A549 treated with DMSO at 1 μM for 4 hours (cell line): ENCODE measurements at places on chromosomes 2 and 18. TPM values are rescaled to one million over a fixed set of nuclear protein-coding genes. Genes with fewer than 3 reads are reported as not detected.

Gene CHST9
- total RNA-seq, result not detected in 5 replicates

Gene TBR1
- total RNA-seq, result 0.01 to 0.11 TPM (median 0.08 TPM) in 3 of 5 replicates, not detected in the others

Gene GKN1
- 0.57 to 0.74 TPM (median 0.71 TPM) in 5 replicates for total RNA-seq

Gene KRTCAP3
- 0.43 to 1.4 TPM (median 0.75 TPM) in 5 replicates for total RNA-seq

Gene NPPC
- 0.35 to 0.50 TPM (median 0.37 TPM) in 3 of 5 replicates, not detected in the others for total RNA-seq

Gene ACSL3
- 84.5 to 113 TPM (median 107 TPM) in 5 replicates for total RNA-seq

Gene UCN
- 0.55 to 2.6 TPM (median 1.8 TPM) in 5 replicates for total RNA-seq

Gene NEB
- 0.14 to 0.31 TPM (median 0.18 TPM) in 5 replicates for total RNA-seq

Gene SIX2
- total RNA-seq, result 0.16 to 0.39 TPM (median 0.21 TPM) in 5 replicates

Gene ABCG8
- not detected in 5 replicates for total RNA-seq

Gene MEP1B
- total RNA-seq, result 0.03 to 0.15 TPM (median 0.07 TPM) in 5 replicates

Gene SGPP2
- 0.15 to 0.31 TPM (median 0.20 TPM) in 5 replicates for total RNA-seq

Gene SPR
- total RNA-seq, result 95.3 to 149 TPM (median 137 TPM) in 5 replicates

Gene ROCK1
- 15.8 to 22.8 TPM (median 19.9 TPM) in 5 replicates for total RNA-seq

Gene IL36B
- 0.15 to 0.25 TPM (median 0.24 TPM) in 3 of 5 replicates, not detected in the others for total RNA-seq

Gene CNDP1
- not detected in 5 replicates for total RNA-seq

Gene KLHL30
- 0.07 to 0.22 TPM (median 0.12 TPM) in 5 replicates for total RNA-seq

Gene ANO7
- total RNA-seq, result 1.9 to 2.6 TPM (median 2.1 TPM) in 5 replicates

Gene CFAP221
- 0.17 to 0.47 TPM (median 0.33 TPM) in 5 replicates for total RNA-seq

Gene OR6B2
- not detected in 5 replicates for total RNA-seq

Gene PIGN
- total RNA-seq, result 8.1 to 14.3 TPM (median 11.0 TPM) in 5 replicates

Gene PKP4
- 22.7 to 33.0 TPM (median 31.5 TPM) in 5 replicates for total RNA-seq

Gene PLGLB1
- 0.19 to 1.2 TPM (median 0.92 TPM) in 4 of 5 replicates, not detected in the other for total RNA-seq

Gene TMEM182
- 4.8 to 6.3 TPM (median 5.3 TPM) in 5 replicates for total RNA-seq

Gene HEATR5B
- 6.4 to 8.4 TPM (median 7.7 TPM) in 5 replicates for total RNA-seq

Gene C2orf66
- total RNA-seq, result 0.05 to 0.17 TPM (median 0.12 TPM) in 4 of 5 replicates, not detected in the other

Gene NPHP1
- 7.2 to 9.0 TPM (median 8.3 TPM) in 5 replicates for total RNA-seq

Gene LYG2
- not detected in 5 replicates for total RNA-seq

Gene UPP2
- total RNA-seq, result not detected in 5 replicates

Gene UGT1A3
- total RNA-seq, result 0.06 to 0.16 TPM (median 0.13 TPM) in 4 of 5 replicates, not detected in the other

Gene MPV17
- 81.3 to 103 TPM (median 91.7 TPM) in 5 replicates for total RNA-seq

Gene DQX1
- 0.08 to 0.12 TPM (median 0.11 TPM) in 3 of 5 replicates, not detected in the others for total RNA-seq

Gene TWIST2
- 10.1 to 20.6 TPM (median 18.8 TPM) in 5 replicates for total RNA-seq
